ENCODE measurements at places on chromosomes 6 and 20. TPM values are rescaled to one million over a fixed set of nuclear protein-coding genes. Genes with fewer than 3 reads are reported as not detected.

- no peak for DNase-seq
These were observed 134.6 kb downstream of the GRM4 start for GRCh38 chr6:34011264-34011663.

DNA sequence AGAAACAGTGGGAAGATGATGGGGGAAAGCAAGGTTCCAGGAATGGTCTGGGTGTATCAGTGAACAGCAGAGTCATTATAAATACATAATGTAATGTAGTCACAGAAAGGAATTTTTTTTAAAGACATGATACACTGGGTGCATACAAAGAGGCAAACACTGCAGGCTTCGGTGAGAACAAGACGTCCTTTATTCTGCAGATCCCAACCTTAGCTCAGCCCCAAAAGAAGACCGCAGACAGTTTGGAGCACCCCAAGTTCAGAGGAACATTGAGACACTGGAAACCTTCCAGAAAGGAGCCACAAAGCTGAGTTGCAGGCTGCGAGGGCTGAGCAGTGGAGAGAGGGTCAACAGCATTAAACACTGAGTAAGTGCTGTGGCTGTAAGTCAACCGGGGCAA, 30.6 kb upstream of the FOXC1 start:
- no peak for DNase-seq

- peak; percentile 51 for DNase-seq
These were observed 8.0 kb upstream of the UQCC2 start for GRCh38 chr6:33719326-33719987.

DNA sequence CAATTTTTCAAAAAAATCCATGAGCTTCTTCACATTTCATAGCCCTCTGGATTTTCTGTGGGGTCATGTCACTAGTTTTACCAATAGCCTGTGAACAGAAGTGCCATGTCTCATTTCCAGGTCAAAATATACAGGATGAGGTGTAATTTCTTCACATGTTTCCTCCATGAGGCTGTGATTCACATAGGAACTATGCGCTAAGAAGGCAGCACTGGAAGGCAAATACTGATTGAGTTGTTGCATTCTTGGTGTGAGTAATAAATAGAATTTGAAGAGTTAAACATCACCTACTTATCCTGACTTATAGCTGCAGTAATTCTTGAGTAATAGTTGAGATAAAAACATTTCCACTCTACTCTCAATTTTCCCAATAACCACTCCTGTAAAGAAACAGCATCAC, 442.3 kb downstream of the HAO1 start:
- no peak for DNase-seq

- no peak for DNase-seq
These were observed 46.0 kb upstream of the DOK5 start for GRCh38 chr20:54429364-54429763.

DNA sequence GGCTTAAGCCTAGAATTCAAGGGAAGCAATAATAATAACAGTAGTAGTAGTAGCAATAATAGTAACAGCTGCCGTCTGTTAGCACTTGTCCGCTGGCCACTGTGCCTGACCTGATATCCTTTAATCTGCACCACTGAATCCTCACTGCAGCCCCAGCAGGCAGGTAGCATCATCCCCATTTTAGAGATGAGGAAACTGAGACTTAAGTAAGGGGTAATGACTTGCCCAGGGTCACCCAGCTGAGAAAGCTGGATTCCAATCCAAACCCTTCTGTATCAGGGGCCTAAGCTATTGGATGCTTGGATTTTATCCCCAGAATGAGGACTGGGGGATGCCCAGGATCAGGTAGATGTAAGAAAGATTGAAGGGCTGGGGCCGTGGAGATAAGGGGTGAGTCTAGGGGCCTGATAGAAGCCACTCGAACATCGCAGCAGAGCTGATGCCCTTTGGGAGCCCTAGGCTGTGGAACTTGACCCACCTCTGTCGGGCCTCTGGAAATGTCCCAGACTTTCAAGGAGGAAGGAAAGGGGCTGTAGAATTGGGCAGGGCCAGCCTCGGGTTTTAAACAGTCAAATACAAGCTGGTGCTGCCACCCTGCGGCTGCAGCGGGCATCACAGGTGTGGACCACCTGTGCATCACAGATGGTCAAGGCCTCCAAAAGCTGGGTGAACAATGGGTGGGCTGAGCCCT, 102.1 kb upstream of the MYL9 start:
- DNase-seq: no peak

DNA sequence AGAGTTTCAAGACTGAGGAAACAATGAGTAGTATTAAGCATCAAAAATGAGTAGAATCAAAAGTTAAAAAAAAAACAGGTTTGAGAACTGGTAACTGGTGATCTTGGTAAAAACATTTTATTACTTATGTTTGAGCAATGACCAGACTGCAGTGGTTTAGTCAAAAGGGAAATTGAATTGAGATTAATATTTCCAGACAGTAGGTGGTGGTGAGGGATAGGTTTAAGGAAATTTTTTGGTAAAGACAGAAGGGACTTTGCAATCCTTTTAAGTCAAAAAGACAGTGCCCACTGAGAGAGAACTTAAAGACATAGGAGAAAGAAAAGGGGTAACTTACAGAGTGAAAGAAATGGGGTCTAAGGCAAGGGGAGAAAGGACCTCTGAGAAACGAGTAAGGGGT, 156.9 kb downstream of the ASCC3 start:
- DNase-seq: no peak

- no peak for DNase-seq
These were observed 25.0 kb downstream of the TAB2 start for GRCh38 chr6:149342525-149342924.

GRCh38 chr20:8020314-8021079, 936 bp upstream of the TMX4 start:
- no peak for DNase-seq

DNA sequence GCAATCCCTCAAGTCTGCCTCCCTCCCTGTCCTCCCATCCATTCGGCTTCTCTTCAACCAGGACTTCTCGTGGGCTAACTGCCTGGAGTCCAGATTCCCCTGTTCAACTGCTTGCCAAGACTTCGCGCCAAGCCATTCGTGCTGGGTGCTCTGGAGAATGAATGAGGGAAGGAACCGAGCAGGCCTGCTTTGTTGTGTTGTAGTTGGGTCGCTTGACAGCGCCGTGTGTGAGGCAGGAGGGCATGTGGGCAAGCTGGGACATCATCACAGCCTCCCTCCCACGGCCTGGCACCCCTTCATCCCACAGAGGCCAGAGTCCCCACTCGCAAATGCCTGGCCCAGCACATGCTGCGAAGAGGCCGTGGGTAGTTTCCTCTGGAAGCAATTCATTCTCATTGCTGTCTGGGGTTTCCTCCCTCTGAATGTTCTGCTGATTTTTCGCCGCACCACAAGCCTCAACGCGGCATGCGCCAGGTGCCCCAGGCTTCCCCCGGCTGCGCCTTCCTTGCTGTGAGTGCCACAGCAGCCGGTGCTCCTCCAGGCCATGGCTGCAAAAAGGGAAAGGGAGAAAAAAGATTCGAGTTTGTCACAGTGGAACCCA, 336.0 kb downstream of the QKI start:
- DNase-seq: no peak

- DNase-seq: no peak
These were observed 27.8 kb downstream of the POFUT1 start for GRCh38 chr20:32235331-32236047.

DNA sequence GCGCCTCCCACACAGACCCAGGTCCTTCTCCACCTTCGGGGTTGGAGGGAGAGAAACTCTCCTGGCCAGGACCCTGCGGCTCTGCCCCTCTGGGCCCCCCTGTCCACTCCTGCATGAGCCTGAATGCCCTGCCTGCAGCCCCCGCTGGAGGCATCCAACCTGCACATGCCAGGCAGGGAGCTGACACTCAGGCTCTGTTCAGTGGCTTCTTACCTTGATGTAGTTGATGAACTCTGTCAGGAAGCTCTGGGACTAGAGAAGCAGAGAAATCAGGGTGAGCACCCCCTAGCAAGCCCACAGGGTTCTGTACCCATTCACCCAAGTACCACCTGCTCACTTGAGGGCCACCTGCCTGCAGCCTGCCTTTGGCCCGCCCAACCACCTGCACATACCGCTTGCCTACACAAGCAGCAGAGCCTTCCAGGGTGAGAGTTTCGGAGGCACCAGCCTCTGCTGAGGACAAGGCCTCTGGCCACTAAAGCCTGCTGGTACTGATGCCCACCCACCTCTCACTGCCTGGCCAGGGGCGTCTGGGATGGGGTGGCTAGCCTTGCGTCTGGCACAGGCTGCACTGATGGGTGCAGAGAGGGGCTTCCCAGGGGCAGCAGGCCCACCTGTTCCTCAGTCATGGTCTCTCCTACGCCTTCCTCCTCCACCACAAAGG, 9.7 kb downstream of the DDRGK1 start:
- DNase-seq: no peak

- no peak for DNase-seq
These were observed 176.7 kb upstream of the COL21A1 start for GRCh38 chr6:56424064-56424463.

GRCh38 chr6:284486-284885, 7.8 kb upstream of the DUSP22 start:
- no peak for DNase-seq

DNA sequence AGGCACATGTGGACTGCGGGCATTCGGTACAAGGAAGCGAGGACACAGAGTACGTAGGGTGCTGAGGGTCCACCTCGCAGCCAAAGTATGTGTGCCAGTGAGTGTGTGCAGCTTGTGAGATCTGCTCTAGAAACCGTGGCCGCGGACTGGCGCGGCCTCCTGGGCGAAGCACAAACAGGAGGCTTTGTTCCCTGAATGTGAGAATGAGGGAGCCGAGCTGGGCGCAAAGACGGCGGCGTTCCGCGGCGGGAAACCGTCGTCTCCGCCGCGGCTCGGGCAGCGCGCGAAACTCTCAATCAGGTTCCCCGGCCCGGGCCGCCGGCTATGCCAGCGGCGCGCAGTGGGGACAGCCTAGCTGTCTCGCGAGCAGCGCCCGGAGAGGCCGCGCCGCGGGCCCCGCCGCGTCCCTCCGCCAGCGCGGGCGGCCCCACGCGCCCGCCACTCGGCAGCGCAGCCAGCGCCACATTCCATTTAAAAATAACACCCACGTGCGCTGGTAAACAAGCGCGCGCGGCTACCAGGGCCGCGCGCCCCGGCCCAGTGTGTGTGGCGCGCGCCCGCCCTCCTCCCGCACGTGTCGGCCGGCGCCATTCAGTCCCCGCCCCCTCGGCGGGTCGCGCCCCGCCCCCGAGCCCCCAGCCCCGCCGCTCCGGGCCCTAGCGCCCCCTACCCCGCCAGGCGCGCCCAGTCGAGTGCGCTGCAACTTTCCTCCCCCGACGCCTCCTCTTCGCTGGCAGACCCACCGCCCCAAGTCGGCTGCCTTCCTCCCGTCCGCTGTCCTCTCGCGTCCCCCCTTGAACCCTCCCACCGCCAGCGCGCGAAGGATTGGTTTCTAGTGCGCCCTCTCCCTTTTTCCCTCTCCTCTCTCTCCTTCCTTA, 3.0 kb upstream of the FOXO3 start:
- peak; percentile 43 for DNase-seq

DNA sequence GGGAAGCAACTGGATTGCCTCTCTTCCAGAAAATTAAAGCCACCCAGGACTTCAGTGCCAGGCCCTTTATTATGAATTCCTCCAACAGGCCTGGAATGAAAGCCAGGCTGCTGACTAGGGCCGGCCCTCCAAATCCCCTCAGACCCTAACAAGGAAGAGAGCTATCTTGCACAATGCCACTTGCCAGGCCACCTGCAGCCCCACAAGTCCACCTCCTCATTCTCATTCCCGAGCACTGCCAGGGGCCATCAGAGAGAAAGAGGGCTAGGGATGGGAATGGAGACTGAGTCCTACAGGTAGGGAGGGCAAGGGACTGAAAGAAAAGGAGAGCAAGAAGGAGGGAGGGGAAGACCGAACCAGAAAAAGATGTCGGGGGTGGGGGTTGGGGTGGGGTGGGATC, 86.5 kb downstream of the MRPL14 start:
- DNase-seq: no peak

GRCh38 chr6:43948527-43949485, 178.4 kb downstream of the MRPL14 start:
- no peak for DNase-seq

DNA sequence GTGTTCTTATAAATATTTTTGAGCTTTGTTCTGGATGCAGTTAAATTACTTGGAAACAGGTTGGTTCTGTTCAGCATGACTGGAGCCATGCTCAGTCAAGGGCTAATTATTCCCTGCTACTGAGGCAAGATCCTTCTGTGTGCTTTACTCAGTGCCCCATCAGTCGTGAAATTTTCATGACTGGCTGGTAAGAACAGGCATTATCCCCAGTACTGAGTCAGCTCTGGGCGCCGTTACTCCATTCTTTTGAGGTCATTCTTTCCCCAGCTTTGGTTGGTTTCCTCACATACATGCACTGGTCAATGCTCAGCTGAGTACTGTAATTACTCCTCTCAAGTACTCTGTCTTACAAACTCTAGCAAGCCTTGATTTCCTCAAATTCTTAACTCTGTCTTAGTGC, 71.3 kb downstream of the CDKAL1 start:
- no peak for DNase-seq

DNA sequence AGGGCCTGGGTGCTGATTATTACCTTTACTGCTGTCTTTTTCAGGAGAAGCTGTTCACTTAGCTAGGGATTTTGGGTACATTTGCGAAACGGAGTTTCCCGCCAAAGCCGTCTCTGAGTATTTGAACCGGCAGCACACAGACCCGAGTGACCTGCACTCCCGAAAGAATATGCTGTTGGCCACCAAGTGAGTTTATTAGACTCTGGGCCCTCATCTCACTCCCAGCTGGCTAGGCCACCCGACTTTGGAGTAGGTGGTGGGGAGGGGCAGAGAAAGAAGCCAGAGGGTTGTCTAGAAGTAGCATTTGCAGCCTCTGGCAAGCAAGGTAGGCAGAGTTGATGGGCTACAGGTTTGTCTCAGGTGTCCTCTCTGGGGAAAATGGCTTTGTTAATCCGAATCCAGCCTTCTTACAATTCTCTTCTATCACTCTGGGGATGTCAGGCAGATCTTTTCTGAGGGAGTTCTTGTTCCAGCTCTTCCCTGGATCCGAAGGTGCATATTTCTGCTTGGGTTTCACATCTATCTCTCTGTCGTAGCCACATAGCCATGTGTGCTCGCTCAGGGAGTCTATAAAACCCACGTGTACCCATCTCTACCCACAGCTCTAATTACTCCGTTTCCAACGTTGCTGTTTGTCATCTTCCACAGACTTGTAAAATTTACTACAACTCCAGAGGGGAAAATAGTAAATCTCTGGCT, 21.6 kb downstream of the TFAP2B start:
- DNase-seq: no peak

DNA sequence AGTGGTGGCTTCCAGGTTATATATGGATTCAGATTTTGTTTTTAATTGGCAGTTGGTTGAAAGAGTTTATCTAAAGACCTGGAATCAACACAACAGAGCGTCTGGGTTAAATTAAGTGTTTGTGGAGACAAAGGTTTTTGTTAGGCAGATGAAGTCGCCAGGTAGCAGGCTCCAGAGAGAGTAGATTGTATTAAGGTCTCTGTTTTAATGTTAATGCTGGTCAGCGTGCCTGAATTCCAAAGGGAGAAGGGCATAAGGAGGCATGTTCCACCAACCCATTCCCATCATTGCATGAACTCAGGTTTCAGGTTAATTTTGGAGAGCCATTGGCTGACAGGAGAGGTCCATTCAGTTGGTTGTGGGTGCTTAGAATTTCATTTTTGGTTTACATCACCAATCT, 744.1 kb upstream of the GJE1 start:
- no peak for DNase-seq

PNLDC1 gene
- 0.18 TPM for total RNA-seq

KIAA0408 gene
- total RNA-seq: 19.1 TPM

PRSS16 gene
- total RNA-seq: 12.3 TPM

PTK6 gene
- 4.5 TPM for total RNA-seq

PARD6B gene
- 23.5 TPM for total RNA-seq

PNPLA1 gene
- total RNA-seq: not detected

CNR1 gene
- total RNA-seq: 29.8 TPM

DAAM2 gene
- 43.7 TPM for total RNA-seq

METTL24 gene
- total RNA-seq: 3.3 TPM

RAET1E gene
- 0.35 TPM for total RNA-seq

POM121L2 gene
- total RNA-seq: not detected

Data from left lung (tissue), 14 donors.